ENCODE measurements at places on chromosomes 5 and 9.

GRCh38 chr5:72121780-72122445 lies 14.6 kb downstream of the MAP1B start:
- DNase-seq, result no peak

- DNase-seq, result peak; percentile 95
Observed at GRCh38 chr5:122129306-122129705, at the start of gene ZNF474. TSS of gene ZNF474 (plus strand) at chr5:122129546. CDS start at chr5:122151991, 22,445 bp downstream.

DNA sequence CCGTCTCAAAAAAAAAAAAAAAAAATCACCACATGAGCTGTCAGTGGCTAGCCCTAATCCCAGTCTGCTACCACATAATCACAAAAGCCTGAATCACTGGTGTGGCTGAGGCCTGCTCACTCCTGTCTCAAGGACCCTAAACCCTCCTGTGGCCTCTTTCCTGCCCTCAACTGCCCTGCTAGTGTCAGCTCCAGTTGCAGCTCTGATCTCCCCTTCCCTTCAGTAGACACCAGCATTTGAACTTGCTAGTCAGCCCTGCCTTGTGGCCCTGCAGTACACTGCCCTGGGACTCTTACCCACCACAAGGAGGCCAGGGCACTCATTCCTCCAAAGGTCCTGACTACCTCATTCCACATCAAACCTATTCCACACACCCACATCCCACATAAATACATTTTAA lies 9.5 kb upstream of the P4HA2 start:
- no peak for DNase-seq

DNA sequence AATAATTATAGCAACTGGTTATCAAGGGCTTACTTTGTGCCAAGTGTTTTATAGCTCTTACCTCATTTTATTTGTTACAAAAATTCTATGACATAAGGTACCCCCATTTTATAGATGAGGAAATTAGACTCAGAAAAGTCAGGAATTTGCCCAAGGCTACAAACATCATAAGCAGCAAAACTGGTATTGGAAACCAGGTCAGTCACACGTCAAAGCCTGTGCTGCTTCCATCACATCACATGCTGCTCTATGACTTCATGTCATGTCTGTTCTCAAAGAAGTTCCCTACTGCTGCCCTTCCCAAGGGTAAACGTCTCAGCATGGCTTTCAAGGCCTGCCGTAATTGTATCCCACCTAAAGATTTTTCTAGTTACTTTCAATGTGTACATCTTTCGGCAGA lies 6.9 kb upstream of the KIF2A start:
- no peak for DNase-seq

DNA sequence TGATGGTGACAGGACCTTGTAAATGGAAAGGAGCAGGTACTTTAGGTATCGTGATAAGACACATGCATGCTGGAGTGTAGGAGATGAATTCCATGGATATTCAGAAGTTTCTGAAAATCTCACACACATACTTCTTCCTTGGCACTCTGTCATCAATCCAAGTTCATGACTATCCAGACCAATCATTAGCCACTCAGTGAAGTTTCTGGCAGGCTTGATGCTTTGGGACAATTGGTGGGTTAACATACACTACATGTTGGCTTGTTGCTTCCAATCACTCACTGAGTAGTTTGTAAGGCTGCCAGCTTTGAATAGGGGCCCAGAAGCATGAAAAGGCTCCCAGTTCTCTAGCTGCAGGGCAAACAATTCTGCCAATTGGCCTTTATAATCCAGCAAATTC lies 147.6 kb downstream of the CEMIP2 start:
- no peak for DNase-seq

DNA sequence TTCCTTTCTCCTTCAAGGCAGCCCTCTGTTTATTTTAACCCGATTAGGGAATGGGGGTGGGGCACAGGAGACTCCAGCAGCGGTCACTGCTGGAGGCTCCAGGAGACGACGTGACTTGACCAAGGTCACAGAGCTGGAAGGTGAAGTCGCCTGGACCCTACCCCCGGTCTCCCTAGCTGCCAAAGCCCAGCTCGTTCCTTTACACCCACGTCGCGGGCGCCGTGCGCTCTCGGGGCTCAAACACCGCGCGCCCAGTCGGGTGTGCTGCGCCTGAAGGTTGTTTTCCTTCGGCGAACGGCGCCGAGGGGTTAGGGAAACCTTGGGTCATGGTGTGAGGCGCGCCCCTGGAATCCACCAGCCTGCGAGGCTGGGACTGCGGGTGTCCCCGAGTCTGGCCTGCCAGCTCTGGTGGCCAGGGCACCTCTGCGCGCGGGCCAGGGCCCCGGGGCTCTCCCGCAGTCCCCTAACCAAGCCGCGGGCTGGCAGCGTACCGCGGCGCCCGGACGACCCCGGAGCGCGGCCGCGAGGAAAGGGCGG lies 747 bp upstream of the UNC5A start:
- no peak for DNase-seq

DNA sequence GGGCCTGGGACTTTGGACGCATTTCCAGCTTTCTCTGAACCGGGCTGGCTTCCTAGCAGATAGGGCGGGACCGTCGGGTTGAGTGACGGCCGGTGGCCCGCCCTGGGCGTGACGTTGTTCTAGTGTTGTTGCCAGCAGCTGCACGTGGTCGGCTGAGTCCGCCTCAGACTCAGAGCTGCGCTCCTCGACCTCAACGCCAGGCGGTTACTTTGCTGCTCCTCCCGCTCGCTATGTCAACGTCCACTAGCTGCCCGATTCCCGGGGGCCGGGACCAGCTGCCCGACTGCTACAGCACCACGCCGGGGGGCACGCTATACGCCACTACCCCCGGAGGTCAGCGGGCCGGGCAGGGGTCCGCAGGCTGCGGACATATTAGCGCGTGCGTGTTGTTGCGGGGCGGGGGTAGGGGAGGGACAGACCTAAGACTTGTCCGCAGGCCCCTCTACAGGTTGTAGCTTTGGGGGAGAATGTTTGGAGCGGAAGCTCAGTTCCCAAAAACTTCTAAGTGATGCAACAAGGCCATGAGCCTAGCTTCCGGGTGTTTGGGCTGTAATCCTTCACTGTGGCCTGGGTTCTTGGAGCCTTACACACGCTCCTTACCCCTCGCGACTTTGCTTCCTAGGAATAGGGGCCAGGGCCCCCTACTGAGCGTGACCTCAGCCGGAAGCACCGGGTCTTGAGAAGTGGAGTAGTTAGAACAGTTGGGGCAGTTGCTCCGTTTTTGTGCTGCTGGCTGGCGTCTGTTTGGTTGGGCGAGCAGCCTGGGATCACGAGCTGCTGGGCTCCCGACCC lies at the start of gene EIF4EBP3:
Gene EIF4EBP3, plus strand, starts transcription at position 155 of the 792 bp plus-strand sequence. Its CDS starts 76 bp downstream, at position 231.
- DNase-seq, result peak; percentile 84

DNA sequence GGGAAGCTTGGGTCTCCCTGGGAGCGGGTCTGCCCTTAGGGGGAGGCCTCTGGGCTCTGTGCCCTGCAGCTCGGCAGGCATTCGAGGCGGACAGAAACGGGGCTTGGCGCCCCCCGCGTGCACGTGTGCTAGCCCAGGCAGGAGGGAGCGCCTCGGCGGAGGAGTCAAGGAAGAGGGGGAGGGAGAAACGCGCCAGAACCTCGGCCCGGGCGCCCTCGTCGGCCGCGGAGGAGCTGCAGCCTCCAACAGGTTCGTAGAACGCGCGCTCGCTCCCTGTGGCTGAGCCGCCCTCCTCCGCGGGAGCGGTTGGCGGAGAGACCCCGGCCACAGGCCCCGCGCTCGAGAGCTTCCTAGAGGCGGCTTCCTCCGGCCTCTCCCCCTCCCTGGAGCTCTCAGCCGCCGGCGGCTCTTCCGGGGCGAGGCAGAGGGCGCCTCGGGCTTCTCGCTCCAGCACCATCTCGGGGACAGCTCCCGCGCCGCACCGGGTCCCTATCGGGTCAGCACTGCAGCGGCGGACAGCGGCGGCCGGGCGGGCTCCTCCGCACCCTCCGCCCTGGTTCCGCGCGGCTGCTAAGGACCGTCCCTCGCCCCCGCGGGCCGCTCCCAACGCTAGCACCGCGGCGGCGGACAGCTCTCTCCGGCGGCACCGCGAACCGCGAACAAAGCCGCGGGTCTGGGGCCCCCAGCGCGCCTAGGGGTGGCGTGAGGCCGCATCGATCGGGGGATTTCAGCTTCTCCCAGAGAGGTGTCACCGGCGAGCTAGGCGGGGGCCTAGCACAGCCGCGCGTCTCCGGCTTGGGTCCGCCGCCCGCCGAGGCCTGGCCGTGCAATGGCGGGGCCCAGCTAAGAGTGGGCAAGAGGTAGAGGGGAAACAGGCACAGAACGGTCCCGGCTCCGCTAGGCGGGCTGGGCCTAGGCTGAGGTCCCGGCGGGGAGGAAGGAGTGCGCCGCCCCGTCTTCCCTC lies 74.6 kb upstream of the CPLX2 start:
- DNase-seq, result peak; percentile 30

DNA sequence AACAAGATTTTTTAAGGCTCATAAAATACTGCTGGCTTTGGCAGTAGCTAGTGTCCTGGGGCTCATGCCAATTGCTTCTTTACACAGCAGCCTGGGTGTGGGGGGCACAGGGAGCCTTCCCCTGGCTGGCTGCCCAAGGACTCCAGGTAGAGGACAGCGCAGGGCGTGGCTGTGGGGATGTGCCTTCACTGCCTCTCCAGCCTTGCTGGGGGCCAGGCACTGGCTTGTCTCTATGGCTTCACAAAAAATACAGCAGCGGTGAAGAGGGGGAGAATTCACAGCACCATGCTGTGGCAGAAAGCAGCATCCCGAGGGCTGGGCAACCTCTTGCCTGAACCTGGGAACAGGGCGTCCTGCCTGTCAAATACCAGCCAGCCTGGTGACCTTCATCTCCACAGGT lies 57.4 kb downstream of the DAP start:
- no peak for DNase-seq

DNA sequence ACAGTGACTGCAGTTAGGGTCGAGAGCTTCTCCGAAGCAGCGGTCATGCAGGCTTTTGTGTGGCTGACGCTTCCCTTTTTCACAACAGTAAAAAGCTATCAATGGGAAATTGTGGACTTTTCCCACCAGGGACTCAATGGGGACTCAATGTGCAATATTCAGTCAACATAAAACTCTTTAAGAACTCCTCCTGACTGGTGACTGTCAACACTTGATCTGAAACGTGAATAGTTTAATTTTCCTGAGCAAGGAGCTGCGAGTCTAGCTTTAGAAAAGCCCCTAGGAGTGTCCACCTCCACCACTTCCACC lies 28.7 kb downstream of the EXOC3 start:
- DNase-seq, result no peak

DNA sequence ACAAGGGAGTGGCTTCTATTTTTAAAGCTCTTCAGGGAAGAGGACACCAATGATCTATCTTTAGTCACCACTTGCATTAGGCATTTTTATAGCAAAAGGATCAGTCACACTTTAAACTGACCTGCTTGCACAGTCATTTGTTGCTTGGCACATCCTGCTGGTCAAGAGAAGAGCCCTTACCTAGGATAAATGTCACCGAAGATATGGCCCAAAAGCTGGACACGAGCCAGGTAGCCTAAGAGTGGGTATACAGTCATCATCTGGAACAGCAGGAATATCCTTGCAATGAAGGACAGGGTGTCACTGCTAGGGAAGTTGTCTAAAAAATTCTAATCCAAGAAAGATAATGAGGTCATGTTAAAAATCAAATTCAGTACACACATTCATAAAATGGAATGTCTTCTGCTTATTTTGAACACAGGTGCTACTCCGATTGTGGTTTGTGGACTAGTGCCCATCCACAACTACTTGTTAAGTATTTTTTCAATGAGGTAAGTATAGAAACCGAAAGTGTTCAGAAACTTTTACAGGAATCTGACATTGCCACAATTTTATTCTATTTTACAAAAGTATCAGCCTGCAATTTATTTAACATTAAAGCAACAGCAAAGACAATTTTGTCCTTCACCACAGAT lies 78.4 kb downstream of the SLC38A9 start:
- peak; percentile 36 for DNase-seq

GRCh38 chr5:89246864-89247263 lies 363.9 kb upstream of the MEF2C start:
- DNase-seq, result no peak

DNA sequence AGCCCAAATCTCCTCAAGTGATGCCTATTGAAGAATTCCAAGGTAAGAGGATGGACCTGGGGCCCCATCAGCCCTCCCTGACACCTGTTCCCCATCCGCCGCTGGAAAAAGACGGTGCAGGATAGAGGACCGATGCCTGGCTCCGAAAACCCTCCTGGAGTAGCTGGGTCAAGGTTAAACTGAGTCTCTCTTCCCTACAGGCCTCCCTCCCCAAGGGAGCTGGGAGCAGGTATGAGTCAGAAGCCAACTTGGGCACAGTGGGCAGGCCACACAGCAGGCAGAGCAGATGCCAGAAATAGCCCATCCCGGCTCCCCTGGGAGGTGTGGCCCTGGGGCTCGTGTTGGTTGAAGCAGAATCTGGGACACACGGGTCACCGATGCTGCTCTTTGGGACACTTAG lies 75.6 kb downstream of the NTNG2 start:
- no peak for DNase-seq

- DNase-seq, result no peak
Observed at GRCh38 chr5:157271740-157272271, 5.9 kb downstream of the CYFIP2 start.

- no peak for DNase-seq
Observed at GRCh38 chr5:14041528-14042192, 97.2 kb upstream of the DNAH5 start.

DNA sequence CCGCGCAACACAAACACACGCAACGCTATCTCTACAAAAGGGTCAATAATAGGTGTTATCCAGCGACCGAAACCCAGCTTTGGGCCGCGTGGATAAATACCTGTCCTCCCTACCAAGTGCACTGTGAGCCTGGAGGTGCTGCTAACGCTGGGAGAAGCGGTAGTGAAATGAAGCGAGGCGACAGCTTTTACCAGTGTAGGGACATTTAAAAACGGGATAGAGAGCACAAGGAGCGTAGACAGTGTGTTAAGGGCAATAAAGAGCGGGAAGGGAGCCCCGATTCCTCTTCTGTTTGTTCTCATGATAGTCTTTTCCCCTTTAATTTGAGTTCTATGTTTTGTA lies 421 bp upstream of the DEPDC1B start:
- DNase-seq, result no peak

GRCh38 chr9:113911850-113912557 lies 35.9 kb downstream of the ZNF618 start:
- no peak for DNase-seq

GRCh38 chr5:147619281-147619878 lies 109.5 kb upstream of the DPYSL3 start:
- DNase-seq, result no peak

DNA sequence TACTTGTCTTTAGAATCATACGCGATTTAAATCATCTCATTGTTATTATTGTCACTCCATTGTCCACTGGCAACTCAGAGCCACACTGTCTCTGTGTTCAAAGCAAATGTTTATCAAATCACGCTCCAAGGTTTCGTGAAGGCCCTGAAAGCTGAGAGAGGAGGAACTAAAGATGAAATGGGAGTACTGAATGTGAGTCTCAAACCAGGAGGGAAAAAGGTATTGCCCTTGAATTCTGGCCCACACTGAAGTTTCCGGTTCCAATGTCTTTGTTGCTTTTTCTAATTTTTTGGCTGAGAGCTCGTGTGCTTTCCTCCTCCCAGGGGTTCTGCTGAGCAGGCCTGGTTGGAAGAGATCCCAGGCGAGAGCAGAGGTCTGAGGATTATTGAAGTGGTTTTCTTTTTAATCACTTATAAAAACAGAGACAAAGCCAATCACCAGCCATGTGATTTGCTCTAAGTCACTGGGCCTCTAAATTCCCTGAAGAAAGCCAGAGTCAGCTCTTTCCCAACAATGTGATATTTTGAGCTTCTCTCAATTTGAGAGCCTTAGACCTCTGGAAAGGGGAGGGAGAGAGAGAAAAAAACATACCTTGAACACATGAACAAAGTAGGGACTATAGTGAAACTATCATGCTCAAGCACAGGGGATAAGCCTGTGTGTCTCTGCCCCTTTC lies 420.8 kb upstream of the GRAMD2B start:
- peak; percentile 74 for DNase-seq

All from non-pigmented ciliary epithelial cell (primary cell).